ENCODE measurements at places on chromosomes 3 and 15.

DNA sequence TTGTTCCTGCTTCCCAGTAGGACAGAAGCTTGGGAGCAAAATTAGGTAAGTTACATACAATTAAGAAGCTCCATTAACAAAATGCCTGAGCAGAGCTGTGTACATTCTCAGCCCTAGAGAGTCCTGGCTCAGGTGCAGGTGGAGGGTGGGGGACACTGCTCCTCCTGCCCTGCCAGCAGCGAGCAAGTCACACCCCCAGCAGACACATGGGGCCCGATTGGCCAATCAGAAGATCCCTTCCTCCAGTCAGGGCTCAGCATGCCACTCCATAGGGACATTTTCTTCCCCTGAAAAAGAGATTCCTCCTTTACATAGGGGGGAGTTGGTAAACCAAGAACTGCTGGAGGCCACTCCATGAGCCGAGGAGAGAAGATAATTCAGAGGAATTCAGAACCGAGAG is 62.1 kb downstream of the PLXNA1 start:
- H3K36me3 ChIP-seq: no peaks in the 10 kb centered on the region
- H3K27me3 ChIP-seq: no peaks in the 10 kb centered on the region
- H3K4me3 ChIP-seq: no peak overlapping the region
- no peak for DNase-seq
- no peaks in the 10 kb centered on the region for H3K4me1 ChIP-seq

GRCh38 chr3:188754267-188754666 is 417.5 kb upstream of the TPRG1 start:
- H3K36me3 ChIP-seq: no peaks in the 10 kb centered on the region
- no peaks in the 10 kb centered on the region for H3K4me1 ChIP-seq
- DNase-seq: no peak
- H3K4me3 ChIP-seq: no peak overlapping the region
- no peaks in the 10 kb centered on the region for H3K27me3 ChIP-seq

DNA sequence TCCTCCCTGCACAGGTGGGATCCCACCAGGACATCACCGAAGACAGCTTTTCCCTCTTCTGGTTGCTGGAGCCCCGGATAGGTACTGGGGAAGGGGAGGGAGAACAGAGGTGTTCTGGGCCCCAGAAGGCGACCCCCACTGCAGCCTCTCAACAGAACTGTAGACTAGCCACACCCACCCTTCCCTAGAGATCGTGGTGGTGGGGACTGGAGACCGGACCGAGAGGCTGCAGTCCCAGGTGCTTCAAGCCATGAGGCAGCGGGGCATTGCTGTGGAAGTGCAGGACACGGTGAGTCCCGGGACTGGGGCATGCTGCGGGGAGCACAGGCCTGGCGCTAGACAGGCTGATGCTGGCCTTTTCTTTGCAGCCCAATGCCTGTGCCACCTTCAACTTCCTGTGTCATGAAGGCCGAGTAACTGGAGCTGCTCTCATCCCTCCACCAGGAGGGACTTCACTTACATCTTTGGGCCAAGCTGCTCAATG is 809 bp downstream of the NDUFAF3 start:
- H3K36me3 ChIP-seq: no peaks in the 10 kb centered on the region
- no peaks in the 10 kb centered on the region for H3K27me3 ChIP-seq
- H3K27ac ChIP-seq: peak overlapping the region; percentile 98
- no peak for DNase-seq

- H3K27me3 ChIP-seq: no peaks in the 10 kb centered on the region
- H3K4me3 ChIP-seq: no peak overlapping the region
- H3K27ac ChIP-seq: peak overlapping the region; percentile 86
- H3K4me1 ChIP-seq: peaks cover 38% of the 10 kb centered on the region
- H3K36me3 ChIP-seq: no peaks in the 10 kb centered on the region
Measured at GRCh38 chr3:42999212-42999611, 20.1 kb downstream of the GASK1A start.

GRCh38 chr15:23079766-23080165 is 40.4 kb upstream of the TUBGCP5 start:
- H3K27me3 ChIP-seq: no peaks in the 10 kb centered on the region
- no peak for DNase-seq
- H3K4me3 ChIP-seq: no peak overlapping the region
- H3K36me3 ChIP-seq: no peaks in the 10 kb centered on the region

Data from uterus (tissue), 4 donors.